LNCaP clone FGC (cell line): ENCODE measurements at places on chromosomes 13 and 19.

DNA sequence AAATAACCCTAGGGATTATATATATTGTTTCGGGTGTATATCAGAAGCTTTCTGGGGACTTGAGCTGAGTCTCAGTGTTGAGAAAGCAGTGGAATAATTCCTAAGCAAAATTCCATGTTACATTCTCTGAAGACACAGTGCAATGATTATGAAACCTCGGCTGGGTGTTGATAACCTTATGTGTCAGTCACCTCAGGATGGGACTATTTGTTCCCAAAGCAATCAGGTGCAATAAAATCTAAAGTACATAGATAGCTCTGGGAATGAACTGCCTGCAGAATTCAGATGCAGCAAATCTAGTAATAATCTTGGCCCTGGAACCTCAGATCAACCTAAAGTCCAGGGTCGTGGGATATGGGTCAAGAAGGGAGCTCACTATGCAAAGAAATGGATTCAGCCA is 53.0 kb downstream of the EDNRB start:
- DNase-seq: no peak

GRCh38 chr13:60282708-60283107 is 114.3 kb upstream of the TDRD3 start:
- DNase-seq: no peak

DNA sequence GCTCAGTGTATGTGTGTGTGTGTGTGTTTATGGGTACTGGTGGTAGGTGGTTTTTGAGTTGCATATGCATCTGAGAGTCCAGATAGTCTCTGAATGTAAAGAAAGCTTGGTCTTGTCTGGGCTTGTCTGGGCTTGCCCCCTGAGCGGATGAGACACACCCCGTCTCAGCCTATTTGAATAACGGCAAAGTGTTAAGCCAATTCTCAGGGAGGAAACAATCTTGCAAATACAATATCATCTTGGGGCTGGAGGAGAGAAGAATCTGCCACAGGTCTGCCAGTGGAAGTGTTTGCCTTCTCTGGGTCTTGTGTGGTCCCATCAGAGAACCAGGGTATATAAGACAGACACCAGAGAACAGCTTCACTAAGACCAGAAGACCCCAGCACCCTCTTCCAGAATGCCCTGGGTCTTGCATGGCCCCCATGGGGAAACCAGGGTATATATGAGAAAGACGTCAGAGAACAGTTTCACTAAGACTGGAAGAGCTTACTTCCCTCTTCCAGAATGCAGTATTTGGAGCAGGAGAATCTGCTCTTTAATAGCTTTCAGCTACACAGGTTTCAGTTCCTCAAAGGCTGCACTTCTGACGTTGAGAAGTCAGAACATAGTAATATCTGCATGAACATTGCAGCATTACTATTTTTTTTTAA is 13.3 kb downstream of the CD70 start:
- no peak for DNase-seq

GRCh38 chr13:46039411-46040182 is 12.9 kb downstream of the ZC3H13 start:
- DNase-seq: no peak

GRCh38 chr13:110758195-110758805 is 44.8 kb downstream of the ING1 start:
- DNase-seq: no peak

GRCh38 chr13:77554069-77554468 is 18.6 kb downstream of the SCEL start:
- no peak for DNase-seq

GRCh38 chr19:56133858-56134653 is 7.0 kb upstream of the ZNF444 start:
- DNase-seq: no peak

DNA sequence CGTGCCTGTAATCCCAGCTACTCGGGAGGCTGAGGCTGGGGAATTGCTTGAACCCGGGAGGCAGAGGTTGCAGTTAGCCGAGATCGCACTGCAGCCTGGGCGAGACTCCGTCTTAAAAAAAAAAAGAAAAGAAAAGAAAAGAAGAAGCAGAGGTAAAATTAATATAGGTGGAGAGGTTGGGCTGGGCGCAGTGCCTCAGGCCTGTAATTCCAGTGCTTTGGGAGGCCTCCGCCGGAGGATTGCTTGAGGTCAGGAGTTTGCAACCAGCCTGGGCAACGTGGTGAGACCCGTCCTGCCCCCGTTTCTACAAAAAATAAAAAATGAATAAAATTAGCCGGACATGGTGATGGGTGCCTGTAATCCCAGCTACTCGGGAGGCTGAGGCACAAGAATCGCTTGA is 912 bp upstream of the TUBA3C start:
- DNase-seq: no peak

DNA sequence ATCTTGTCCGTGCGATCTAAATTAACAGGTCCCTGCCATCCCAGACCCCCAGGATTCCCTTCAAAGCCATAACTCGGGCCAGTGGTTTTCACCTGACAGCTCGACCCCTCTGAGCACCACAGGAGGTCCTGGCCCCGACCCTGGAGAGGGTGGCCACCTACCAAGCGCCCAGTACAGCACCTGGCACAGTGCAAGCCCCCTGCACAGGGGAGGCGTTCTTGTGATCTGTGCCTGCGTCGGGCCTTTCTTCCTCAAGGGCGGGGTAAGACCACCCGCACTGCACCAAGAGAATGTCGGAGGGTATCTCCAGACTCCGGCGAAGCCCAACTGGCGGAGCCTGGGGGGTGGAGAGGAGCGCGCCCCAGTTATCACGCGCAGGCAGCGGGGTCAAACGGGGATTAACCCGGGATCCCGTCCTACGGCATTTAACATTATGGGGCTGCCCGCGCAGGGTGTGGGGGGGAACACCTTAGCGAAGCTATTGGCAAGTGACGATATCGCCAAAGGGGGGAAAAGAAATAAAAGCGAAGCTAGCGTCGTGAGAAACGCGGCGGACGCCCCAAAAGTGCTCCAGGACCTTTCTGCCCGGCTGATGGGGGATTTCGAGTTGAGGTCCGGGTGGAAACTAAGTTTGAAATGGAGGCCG is 1.3 kb upstream of the HNRNPL start:
- no peak for DNase-seq

DNA sequence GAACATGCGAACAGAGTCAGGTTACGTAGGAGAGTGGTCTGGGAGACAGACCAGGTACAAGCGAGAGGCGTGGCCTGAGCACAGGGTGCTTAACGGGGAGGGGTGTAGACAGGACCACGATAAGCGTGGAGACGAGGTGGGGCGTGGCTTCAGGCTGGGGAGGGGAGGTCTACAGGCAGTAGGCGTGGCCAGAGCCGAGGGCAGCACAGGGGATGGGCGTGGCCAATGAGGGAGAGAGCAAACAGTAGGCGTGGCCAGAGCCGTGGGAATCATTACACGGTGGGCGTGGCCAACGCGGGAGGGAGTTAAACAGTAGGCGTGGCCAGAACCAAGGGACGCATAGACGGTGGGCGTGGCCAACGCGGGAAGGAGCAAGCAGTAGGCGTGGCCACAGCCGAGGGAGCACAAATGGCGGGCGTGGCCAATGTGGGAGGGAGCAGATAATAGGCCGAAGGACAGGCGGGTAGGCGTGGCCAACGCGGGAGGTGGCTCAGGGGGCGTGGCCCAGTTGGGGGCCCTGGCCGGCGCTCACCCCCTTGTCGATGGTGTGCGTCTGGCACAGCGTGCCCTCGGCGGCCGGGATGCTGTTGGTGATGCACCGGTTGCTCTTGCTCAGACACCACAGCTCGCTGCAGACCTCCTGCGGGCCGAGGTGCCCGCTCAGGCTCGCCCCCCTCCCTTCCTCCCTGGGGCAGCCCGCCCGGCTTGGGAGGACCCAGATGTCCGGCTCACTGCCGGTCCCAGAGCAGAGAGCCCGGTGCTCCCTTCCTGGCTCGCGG is 15.2 kb upstream of the MYO1F start:
- no peak for DNase-seq
